ENCODE measurements at places on chromosomes 1 and 21.

- no peak for DNase-seq
Observed at GRCh38 chr21:14964621-14965020, 100.2 kb downstream of the NRIP1 start.

DNA sequence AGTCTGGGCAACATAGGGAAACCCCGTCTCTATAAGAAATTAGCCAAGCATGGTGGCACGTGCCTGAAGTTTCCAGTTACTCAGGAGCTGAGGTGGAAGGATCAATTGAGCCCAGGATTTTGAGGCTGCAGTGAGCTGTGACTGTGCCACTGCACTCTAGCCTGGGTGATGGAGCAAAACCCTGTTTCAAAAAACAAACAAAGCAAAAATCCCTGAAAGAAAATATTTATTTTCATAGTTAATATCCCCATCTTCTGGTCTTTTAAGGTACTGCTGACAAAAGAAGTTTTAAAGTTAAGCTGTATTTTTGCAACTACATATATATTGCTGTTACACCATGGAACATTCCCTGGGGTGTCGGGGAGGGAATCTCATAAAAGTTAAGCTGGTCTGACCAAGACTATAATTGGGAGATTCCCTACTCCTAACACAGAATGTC lies 26.0 kb downstream of the VAMP4 start:
- DNase-seq, result no peak

DNA sequence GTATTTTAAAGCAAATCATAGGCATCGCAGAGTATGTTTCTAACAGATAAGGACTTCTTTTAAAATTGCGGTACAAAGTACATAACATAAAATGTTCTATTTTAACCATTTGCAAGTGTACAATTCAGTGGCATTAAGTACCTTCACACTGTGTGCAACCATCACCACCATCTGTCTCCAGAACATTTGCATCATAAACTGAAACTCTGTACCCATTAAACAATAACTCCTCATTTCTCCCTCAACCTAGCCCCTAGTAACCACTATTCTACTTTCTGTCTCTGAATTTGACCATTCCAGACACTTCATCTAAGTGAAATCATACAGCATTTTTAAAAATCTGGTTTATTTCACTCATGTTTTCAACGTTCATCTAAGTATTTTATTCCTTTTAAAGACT lies 16.6 kb upstream of the ATF3 start:
- DNase-seq, result no peak

DNA sequence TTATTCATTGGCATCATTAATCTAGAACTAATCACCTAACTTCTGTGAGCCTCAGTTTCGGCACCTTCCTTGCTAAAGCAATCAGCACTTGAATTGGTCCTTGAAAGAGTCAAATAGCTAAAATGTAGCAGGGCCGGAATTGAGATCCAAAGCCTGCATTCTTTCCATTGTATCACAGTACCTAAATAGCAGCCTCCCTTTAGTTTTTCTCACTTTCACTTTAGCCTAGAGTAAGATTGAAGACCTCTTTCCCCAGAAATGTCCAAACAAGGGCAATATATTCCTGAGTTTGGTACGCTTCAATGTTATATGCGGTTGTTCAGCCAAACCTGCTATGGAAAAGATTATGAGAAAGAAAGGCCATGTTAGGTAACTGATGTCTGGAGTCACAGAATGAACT lies 121.9 kb upstream of the BMP8A start:
- no peak for DNase-seq

- no peak for DNase-seq
Observed at GRCh38 chr1:47592296-47593012, 154.6 kb downstream of the FOXD2 start.

- DNase-seq, result no peak
Observed at GRCh38 chr1:67535474-67535873, 105.3 kb upstream of the SERBP1 start.

DNA sequence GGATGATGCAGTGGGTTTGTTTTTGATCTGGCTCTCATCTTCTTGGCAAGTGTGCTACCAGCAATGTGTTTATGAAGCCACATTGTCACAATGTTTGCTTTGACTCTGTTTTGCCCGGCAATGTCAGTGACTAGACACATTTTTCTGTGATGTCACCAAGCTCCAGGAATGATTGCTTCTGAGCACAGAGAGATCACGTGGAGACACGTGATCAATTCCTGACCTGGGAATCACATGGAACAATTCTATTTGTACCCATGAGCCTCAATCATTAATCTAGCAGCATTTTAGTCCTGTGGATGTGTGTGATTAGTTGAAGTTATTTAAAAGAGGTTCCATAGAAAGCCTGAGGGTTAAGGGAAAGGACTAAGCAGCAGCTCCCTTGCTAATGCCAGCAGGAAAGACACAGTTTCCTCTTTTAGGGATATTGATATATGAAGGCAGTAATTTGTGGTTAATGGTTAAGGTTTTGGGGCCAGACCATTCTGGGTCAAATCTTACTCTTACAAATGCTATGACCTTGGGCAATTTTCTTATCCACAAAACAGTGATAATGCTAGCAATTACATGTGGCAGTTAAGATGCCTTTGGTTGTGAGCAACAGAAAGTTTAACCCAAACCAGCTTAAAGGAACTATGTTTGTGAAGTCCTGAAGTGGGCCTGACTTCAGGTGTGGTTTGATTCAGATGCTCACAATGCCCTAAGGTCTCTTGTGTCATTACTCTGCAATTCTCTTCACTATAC lies 59.0 kb downstream of the FASLG start:
- DNase-seq, result no peak

GRCh38 chr1:31487143-31487542 lies 74.1 kb downstream of the SERINC2 start:
- peak; percentile 22 for DNase-seq

- no peak for DNase-seq
Observed at GRCh38 chr1:3599816-3600215, 11.5 kb downstream of the MEGF6 start.

- no peak for DNase-seq
Observed at GRCh38 chr1:7861452-7861851, 8.6 kb upstream of the UTS2 start.
